NCI-H2171 treated with DMSO at 0.1 percent for 48 hours (cell line): ENCODE measurements at places on chromosomes 6 and 20.

DNA sequence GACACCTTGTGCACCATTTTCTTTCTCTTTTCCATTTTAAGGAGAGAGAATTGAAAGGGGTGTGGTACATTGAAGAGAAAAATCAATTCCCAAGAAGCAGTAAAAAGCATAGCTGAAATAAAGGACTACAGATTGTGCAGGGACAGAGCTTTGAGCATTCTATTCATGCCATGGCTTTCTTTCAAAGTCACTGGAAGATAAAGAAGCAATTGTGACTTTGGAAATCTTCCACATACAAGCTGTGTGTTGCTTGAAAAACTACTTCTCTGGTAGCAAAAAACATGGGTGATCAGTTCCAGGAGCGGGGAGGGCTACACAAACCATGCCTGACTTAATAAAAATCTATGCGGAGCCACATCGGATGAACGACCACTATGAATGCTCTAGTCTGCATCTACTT is 230.2 kb upstream of the THEMIS start:
- DNase-seq: no peak

DNA sequence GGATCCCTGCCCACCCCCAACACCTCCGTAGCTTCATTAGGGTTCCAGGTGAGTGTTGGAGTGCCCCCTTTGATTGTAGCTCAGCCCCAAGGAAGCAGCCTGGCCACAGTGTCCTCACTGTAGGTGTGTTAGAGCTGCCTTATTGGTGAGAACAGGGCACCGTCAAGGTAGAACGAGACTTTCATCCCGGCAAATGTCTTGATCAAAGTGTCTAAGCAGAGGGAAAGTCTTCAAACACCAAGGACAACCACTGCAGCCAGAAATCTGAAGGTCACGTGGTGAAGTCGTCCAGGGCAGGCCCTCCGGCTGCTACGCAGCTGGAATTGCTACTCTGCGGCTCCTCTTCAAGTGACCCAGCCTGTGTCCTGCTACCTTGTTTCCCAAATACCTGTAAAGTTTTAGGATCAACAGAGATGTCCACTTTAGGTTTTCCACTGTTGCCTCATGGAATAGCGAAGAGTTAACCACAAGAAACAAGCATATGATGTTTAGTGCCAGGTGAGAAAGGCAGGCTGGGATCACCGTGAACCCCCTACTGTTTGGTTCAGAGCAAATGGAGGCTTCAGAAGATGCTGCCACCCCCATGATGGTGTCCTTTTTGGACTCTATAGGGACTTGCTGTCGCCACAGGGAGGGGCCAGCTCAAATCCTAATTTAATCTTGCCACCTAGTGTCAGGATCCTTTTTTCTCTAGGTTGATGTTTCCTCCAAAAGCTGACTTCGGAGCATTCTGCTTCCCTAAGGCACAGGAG is 1.7 kb upstream of the DLL1 start:
- DNase-seq: peak; percentile 50

GRCh38 chr6:43665376-43665775 is 20.5 kb downstream of the RSPH9 start:
- DNase-seq: no peak

- no peak for DNase-seq
Measured at GRCh38 chr20:48357714-48358113, 470.1 kb downstream of the PREX1 start.

DNA sequence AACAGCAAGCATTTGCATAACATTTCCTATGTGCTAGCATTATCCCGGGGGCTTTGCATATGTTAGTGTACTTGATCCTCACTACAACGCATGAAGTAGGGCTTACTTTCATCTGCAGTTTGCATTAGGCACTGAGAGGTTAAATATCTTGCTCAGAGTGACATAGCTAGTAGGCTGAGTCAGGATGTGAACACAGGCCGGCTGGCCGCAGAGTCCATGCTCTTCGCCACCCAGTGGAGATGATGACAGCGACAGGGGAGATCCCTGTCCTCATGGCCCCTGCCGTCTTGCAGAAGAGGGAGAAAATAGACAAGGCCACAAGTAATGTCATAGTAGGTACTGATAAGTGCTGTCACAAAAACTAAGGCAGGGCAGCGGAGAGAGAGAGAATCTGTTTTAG is 46.9 kb downstream of the LYRM4 start:
- DNase-seq: no peak

DNA sequence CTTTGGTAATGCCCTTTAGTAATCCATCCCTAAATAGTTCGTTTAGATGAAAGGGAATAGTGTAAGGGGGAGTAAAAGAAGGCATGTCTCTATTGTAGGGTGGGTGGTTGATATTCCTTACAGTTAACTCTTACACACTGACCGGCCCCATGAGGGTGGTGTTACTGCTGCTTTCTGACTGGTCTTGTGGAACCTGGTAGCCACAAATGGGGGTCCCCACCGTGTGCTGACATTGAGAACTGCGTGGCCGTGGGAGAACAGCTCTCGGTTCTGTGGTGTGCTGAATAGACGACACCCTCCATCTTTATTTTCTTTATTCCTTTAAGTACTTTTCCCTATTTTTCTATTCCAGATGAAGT is 19.3 kb downstream of the MRAP2 start:
- no peak for DNase-seq

DNA sequence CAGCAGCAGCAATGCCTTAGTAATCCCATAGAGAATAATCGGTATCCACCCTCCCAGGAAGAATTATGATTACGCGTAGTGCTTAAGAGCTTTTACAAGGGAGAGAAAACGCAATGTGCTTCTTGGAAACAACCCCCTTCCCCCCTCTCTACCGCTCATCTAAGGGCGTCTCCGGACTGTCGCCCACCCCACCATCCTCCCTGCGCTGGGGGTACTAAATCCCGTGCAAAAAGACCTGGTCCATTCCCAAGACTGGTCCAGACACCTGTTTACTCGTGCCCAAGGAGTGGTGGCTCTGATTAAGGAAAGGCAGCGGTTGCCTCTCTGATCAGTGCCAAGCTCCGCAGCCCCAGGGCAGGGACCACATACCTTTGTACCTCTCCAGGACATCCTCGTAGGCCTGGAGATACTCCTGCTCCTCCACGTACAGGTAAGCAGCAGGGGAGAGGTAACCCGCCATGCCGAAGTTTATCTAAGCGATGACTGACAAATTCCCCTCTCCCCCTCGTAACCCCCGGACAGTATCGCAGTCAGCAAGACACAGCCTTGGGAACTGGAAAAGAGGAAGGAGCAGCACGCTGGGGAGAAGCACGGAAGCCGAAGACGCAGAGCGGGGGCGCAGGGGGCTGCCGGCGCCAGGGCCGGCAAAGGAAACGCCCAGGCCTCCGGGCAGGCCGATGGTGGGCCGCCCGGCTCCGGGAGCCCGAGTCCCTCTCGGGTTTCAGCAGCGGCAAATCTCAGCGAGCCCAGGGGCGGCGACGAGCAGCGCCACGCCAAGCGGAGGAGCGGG is 112.0 kb upstream of the BEND6 start:
- peak; percentile 64 for DNase-seq

DNA sequence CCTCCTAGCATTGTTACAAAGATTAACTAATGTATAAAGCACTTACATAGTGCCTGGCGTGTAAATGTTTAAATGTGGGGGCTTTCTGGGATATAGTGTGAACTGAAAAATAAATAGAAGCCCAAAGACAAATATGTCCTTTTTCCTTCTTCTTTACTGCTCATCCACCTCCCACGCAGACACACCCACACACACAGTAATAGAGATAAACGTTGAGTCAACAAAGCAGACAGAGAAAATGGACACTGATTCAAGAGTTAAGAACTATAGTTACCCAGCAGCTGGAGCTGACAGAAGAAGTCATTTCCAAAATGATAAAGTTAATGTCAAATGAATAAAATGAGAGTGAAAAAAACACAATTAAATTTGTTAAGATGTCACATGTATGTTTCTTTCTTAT is 68.3 kb downstream of the FHL5 start:
- DNase-seq: no peak

- no peak for DNase-seq
Measured at GRCh38 chr20:51945177-51945576, 142.9 kb upstream of the SALL4 start.

DNA sequence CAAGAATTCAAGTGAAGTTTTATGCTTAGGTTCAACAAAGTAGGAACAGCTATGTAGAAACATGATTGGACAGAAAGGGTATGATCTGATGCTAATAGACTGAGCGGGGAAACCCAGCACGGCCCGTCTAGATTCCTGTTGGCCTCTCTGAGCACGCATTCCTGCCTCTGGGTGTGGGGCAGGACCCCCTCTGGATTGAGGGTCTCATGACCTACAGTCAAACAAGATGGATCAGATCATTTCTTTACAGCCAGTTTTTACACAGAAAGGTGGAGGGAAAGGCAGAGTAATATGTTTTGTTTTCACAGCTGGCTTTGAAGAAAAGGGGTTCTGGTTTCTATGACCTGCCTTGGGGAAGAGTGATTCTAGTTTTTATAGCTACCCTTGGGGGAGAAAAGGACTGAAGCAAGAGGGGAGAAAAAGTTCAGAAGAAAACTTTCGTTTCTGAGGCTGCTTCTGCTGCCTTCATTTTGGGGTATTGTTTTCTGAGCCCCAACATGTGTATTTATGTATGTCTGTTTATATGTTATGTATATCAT is 99.6 kb upstream of the SLC22A16 start:
- no peak for DNase-seq

DNA sequence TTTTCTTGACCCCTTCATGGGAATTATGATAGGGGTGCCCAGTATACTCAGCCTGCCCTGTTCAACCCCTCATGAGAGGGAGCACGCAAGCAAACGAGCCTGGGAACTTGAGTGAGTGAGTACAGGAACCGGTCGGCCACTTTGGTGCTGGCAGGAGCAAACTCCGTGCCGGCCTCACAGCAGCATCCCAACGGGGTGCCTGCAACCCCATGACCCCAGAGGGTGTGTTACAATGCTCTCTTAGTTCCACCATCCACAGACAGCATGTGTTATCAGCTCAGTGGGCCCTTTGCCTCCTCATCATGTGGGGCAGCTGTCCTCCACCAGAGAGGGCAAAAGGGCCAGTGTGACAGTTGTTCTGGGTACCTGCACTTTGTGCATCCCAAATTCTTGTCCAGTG is 289.8 kb downstream of the FRK start:
- no peak for DNase-seq

DNA sequence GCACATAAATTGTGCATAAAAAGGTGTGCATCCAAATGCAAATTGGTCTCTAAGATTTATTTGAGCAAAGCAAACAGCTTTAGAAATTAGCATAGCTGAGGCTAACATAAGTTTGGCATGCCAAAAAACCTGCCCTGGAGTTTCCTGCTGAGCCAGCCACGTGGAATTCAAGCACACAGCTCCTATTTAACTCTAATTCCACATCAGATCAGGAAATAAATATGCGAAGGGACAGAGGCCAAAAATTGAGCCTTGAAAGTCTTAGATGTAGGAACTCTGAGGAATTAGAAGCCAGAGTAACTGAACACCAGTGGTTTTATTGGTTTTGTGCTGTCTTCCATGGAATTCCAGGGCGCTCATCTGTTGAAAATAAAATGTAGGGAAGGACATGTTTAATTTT is 19.6 kb downstream of the SOBP start:
- no peak for DNase-seq

DNA sequence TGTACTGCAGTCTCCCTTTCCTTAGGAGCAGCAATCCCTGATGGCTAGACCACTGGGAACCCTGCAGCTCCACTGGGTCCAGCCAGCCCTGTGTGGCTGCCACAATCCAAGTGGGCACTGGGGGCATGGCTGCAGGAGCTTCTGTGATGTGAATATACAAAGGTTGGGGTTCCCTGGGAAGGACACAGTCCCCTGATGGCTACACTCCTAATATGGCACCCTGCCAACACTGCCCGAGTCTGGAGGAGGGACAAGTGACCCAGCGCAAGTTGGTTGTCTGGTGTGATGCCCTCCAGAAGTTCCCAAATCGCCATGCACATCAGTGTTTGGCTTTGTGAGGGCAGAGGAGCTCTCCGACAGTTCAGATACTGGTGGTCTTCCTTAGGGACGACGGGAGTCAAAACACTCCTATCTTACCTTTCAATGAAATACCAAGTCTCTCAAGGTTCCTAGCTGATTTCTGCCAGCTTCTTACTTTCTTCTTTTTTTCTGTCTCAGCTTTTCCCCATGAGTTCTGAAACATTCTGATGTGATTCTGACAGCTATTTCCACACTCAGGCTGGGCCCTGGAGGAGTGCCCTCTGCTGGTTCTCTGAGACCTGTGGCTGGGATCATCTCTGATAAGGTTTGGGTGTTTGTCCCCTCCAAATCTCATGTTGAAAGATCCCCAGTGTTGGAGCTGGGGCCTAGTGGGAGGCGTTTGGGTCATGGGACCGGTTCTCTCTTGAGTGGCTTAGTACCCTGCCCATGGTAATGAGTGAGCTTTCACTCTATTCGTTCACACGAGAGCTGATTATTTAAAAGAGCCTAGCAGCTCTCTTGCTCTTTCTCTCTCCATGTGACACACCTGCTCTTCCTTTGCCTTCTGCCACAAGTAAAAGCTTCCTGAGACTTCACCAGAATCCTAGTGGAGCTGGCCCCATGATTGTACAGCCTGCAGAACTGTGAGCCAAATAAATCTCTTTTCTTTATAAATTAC is 15.5 kb upstream of the ZFP57 start:
- no peak for DNase-seq

GRCh38 chr6:89145091-89145955 is 532 bp upstream of the PM20D2 start:
- peak; percentile 63 for DNase-seq

DNA sequence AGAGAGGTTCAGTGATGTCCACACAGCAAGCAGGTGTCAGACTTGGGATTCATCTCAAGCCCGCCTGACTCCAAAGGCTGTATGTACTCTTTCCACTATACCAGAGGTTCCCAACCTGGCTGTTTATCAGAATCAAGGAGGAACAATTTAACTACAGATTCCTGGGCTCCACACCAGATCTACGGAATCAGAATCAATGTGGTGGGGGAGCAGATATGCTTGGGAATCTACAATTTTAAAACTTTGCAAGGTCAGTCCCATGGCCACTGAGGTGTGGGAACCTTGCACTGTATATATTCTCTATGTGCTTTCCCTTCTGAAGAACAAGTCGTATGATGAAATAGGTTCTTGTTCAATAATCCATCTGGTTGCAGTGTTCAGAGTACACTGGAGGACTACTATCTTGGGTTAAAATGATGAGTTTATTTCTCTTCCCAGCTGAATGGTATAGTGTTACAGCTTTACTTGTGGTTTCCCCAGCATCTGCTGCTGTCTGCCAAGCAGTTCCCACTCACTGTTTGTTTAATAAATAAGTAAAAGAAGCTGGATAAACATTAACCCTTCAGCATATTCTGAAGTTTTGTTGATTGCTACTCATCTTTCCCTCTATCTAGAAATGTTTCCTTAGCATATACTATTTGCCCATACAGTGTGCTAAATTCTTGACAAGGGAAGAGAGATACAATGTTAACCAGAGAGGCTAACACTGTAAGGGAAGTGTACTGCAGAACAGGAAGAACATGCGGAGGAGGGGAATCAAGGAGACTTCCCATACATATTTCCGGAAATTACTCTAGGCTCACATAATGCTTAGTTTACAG is 9.9 kb downstream of the TTI1 start:
- peak; percentile 88 for DNase-seq

DNA sequence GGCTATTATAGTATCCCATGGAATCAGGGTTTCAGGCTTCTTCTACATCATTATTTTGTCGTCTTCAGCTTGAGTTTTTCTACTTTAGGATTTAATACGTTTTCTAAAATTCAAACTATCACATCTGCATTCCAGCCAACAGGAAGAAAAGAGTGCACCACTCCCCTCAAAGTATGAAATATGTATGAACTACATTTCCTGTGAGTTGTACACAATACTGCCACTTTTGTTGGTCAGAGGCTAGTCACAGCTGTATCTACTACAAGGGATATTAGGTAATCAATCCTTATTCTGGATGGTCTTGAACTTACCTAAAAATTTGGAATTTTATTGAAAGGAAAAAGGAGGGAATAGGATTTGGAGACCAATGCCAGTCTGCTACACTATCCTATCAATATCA is 235.6 kb upstream of the TBX18 start:
- no peak for DNase-seq

- no peak for DNase-seq
Measured at GRCh38 chr6:36967301-36967700, 12.8 kb downstream of the PI16 start.
